ENCODE measurements at places on chromosomes 4 and X.

- DNase-seq = no peak
Measured at GRCh38 chr4:19728773-19729172, 522.9 kb upstream of the SLIT2 start.

DNA sequence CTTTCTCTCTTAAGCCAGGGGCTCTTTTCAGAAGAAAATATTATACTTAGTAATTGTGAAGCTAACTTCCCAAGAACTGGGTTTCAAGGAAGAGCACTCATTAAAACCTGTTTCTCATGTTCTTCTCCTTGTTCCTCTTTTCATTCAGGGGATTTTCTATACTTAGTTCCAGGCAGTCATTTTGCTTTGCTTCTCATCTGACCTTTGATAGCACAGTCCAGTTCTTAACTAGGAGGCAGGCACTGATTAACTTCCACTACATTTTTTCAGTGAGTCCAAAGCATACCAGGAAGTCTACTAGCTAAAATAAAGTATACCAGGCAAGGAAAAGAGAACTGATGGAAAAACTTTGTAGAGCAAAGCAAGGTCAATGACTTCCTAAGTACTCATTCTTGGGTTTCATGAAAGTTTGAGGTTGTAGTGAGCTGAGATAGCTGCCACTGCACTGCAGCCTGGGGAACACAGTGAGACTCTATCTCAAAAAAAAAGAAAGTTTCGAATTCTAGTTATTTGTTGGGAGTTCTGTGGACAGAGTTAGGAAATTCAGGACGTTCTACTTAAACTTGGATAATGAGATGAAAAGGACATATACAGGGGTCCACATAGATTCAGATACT lies 190.1 kb upstream of the HS3ST1 start:
- DNase-seq = no peak

DNA sequence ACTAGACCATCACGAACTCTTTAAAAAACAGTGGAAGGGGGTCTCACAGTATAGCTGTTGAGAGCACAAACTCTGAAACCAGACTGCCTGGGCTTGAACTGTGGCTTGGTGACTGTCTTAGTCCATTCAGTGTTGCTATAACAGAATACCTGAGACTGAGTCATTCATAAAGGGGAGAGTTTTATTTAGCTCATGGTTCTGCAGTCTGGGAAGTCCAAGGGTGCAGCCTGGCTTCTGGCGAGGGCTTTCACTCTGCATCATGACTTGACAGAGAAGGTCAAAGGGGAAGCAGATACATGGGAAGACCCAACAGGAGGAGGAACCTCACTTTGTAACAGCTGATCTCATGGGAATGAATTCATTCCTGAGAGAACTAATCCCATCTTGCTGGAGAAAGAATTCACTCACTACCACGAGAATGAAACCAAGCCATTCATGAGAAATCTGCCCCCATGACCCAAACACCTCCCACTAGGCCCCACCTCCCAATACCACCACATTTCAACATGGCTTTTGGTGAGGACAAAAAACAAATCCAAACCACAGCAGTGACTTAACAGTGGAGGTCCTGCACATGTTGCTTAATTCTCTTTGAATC lies 116.7 kb upstream of the STOX2 start:
- no peak for DNase-seq

DNA sequence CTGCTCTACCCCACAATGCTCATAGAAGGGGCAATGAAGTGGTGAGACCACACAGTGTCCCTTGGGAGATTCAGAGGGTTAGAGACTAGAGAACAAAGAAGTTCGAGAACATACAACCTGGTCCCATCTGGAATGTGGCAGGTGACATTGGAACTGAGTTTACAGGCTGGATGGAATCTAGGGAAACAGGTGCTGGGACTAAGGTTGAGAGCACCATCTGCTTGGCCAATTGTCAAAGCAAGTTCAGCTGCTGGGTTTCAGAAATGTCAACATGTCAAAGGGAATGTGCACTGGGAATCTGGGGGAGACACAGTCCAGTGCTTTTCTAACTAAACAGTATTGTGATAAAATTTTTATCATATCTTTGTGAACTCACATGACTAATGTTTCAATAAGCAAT lies 15.9 kb upstream of the FAM13A start:
- no peak for DNase-seq

GRCh38 chr4:20592663-20593062 lies 107.6 kb upstream of the PACRGL start:
- DNase-seq = no peak

Data from effector memory CD4-positive, alpha-beta T cell (primary cell).